A673 (cell line): ENCODE measurements at places on chromosomes 16 and 17.
A peak's percentile ranks its signal among the peaks of the same experiment; 100 is the strongest.

GRCh38 chr17:80195671-80196529 lies 24.2 kb downstream of the SGSH start:
- DNase-seq, result peak; percentile 51

GRCh38 chr17:70772761-70773160 lies 603.4 kb downstream of the KCNJ2 start:
- DNase-seq, result no peak

DNA sequence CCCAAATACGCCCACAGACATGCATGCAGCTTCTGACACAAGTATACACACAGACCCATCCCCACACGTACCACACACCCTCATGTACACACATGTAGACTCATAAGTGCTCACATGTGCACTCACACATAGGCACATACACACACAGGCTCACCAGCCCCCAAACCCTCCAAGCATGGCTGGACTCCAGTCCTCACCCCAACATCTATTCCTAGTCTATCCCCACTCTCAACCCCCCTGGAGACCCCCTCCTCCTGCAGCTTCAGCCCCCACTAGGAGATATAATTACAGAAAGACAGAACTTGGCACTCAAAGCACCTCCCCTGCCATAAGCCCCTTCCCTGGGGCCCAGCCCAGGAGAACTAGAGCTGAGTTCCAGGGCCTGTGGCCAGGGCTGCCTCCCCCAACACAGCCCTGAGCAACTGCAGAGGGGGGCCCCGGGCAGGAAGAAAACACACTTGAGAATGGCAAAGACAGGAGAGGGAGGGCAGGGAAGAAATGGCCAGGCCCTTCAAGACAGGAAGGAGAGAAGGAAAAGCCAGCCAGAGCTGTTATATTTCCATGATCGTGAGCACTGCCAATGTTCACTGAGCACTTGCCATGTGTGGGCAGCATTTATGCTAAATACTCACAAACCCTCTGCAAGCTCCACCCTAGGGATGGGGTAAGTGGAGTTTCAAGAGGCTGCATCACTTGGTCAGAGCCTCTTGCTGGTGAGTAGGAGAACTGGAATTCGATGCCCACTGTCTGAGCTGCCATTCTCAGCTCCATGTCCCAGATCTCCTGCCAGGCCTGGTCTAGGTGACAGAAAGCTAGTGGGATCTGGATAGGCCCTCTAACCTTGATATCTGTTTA lies 224.5 kb downstream of the ZNF423 start:
- peak; percentile 23 for DNase-seq

- DNase-seq, result no peak
Observed at GRCh38 chr17:81332914-81333528, 37.9 kb upstream of the SLC38A10 start.

DNA sequence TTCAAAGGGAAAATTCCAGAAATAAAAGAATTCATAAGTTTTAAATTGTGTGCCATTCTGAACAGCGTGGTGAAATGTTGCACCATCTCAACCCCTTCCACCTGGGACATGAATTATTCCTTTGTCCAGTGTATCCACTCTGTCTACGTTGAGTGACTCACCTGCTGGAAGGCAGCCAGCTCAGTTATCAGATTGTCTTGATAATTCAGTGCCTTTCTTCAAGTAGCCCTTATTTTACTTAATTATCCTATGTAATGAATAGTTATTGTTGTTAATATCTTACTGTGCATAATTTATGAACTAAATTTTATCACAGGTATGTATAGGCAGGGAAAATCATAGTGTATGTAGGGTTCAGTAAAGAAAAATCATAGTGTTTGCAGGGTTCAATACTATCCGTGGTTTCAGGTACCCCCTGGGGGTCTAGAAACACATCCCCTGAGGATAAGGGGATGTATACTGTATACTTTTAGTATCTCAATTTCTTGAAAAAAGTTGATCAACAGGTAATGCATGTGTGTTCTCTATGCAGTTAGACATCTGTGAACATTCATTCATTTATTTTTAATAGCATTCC lies 7.7 kb upstream of the PCTP start:
- DNase-seq, result no peak

- no peak for DNase-seq
Observed at GRCh38 chr16:22210854-22211253, 4.8 kb downstream of the EEF2K start.

DNA sequence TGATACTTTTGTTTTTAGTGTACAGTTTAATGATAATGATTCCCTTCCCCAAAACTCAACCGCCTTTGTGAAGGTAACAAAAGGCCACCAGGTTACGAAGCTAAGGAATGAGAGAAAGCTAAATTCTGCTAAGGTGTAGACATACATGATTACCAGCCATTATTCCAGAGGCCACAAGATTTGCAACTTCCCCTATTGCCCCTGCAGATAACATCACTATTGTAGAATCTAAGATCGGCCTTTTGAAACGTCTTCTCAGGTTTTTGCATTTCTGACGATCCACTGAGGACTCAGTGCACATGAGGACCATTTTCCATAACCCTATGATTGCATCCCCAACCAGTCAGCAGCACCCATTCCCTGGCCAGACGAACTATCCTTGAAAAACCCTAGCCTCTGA lies 33.9 kb upstream of the SNN start:
- DNase-seq, result no peak

- no peak for DNase-seq
Observed at GRCh38 chr16:14109782-14110727, 38.9 kb downstream of the MRTFB start.

DNA sequence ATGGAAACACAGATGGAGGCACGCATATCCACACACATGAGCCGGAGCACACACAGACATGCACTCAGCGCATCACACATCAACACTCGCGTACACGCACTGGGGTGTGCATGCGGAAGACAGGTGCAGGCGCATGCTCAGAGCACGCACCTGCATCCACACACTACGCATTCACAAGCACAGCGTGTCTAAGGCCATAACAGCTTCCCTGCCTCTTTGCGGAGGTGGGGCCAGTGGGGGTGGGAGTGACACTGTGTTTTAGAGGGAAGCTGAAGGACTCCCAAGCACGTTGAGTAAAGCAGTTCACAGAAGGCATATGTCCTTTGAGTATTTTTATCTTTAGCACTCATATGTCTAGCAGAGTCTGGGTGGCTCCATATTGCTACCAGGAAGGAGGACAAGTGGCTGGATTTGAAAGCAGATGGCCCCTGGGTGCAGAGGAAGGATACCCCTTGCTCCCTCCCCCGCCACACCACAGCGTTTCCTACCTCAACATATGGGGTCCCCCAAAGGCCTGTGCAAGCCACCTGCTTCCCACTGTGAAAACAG lies 68.6 kb upstream of the TOB1 start:
- no peak for DNase-seq

- DNase-seq, result no peak
Observed at GRCh38 chr17:69709441-69709840, 294.9 kb downstream of the MAP2K6 start.

DNA sequence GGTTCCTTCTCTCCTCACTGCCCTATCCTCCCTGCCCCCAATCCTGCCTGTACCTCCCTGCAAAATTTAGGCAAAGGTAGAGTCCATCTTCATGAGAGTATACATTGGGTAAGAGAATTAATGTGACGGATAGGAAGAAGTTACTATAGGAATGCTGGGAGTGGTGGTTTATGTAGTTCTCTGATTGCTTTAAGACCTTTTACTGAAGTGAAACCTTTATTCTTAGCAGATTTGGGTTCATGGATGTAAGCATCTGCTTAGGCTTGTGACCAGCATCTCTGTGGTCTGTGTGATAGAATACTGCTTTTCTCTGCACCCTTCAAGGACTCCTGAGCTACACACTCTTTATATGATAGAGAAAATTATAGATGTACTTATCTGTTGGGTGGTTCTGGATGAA lies 127.3 kb downstream of the PRKCA start:
- no peak for DNase-seq

- no peak for DNase-seq
Observed at GRCh38 chr16:11168386-11169051, 87.5 kb downstream of the SOCS1 start.

DNA sequence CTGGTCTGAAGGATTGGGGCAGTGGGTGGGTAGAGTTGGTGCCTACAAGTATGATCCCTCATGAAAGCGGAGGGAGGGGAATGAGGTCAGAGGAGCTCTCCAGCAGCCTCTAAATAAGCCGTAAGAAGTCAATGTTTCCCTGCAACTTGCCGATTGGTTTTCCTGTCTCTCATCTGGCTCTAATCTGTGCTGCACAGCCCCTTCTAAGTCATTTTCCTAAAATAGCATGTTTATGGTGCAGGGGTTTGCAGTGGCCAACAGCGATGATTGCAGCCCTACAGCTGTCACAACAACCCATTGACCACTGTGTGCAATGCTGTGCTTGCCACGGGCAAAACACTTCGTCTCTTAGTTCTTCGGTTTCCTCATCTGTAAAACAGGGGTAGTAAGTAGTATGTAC lies 189.2 kb downstream of the PRKCB start:
- no peak for DNase-seq

GRCh38 chr16:79932572-79932971 lies 332.0 kb upstream of the MAF start:
- DNase-seq, result no peak

DNA sequence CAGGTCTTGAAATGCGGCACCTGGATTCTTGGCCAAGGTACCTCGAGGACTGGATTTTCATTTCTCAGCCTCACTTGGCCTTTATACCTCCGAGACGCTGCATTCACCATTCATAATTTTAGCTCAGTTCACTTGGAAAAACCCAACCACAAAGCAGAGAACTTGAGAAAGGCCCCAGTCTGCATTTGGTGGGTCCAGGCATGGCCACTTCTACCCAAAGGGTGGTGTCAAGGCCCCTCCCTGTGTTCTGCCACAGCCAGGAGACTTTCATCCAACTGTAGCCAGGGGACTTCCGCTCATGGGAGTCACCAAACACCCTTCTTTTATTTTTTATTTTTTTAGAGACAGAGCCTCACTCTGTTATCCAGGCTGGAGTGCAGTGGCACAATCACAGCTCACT lies 14.7 kb upstream of the TVP23A start:
- no peak for DNase-seq

DNA sequence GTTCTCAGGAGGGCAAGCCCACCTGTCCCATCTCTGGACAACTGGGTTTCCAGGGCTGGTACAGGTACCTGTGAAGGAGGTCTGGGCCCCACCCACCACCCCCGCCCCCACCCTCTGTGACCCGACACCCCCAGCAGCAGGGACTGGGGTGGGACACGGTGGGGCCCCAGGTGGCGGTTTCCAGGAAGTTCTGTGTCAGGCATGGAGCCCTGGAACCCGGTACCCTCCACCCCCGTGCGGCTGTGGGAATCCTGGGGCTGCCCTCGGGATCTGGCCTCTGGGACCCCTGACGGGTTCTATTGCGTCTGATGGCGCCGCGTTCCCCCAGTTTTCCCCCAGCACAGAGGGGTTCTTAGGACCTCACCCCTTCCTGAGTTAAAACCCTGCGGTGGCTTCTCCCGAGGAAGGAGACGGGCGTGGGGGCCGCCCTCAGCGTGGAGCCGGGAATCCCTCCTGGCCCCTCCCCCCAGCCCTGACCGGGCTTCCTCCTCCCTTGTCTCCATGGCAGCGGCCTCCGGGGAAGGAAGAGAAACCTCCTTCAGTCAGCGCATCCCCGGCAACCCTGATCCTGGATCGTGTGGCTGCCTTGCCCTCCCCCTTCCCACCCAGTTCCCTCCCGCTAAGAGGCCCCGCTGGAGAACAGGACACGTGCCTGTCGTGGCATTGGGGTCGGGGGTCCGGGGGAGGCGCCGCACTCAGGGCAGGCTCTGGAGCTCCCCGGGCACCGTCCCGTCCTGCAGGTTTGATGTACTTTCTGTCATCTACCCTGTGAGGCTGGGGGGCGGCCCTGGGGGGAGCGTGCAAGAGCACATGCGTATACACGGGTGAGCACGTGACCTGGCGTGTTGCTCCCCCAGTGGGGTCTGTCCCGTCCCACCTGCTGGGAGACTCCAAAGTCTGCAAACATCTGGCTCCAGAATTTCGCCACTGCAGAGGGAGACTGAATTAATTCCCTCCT lies 30.3 kb downstream of the CACNA1H start:
- DNase-seq, result peak; percentile 72

- DNase-seq, result peak; percentile 67
Observed at GRCh38 chr17:5097101-5097834, 14.4 kb downstream of the ZNF232 start.

DNA sequence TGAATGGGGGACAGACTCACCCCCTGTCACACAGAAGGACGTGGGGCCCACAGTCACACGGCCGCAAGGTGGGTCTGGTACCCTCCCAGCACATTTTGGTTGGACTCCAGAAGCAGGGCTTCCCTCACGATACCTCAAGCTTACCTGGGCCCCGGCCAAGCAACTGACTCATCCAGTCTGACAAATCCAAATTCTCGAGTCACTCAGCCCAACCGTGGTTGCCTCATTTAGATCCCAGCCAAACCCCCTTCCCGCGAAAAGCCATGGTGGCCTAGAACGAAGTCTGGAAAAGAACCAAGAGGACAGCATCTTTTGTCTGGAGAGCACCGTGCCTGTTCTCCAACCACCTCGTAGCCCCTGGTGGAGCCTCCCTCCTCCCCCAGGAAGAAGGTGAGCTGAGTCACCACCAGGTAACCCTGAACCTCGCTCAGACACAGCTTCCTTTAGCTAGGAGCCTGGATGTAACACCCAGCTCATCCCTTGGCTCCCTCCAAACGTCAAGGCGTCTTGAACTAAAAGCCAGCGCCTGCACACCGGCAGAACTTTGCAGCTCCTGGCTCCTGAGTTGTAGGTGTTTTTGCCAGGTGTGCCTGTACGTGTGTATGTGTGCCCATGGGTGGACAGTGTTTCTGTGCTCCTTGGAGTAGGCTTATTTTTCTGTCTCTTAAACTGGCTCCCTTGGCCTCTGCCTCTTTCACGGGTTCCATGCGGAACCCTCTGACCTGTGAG lies 78.9 kb downstream of the CMIP start:
- DNase-seq, result no peak

- peak; percentile 78 for DNase-seq
Observed at GRCh38 chr17:38751808-38752307, 683 bp upstream of the PSMB3 start.

- peak; percentile 28 for DNase-seq
Observed at GRCh38 chr16:54453871-54454270, 167.3 kb upstream of the IRX3 start.

GRCh38 chr17:55233840-55234239 lies 30.9 kb upstream of the HLF start:
- DNase-seq, result no peak

- DNase-seq, result no peak
Observed at GRCh38 chr16:54780266-54780665, 150.4 kb upstream of the IRX5 start.

GRCh38 chr17:29420128-29420527 lies 30.0 kb downstream of the TAOK1 start:
- DNase-seq, result no peak

DNA sequence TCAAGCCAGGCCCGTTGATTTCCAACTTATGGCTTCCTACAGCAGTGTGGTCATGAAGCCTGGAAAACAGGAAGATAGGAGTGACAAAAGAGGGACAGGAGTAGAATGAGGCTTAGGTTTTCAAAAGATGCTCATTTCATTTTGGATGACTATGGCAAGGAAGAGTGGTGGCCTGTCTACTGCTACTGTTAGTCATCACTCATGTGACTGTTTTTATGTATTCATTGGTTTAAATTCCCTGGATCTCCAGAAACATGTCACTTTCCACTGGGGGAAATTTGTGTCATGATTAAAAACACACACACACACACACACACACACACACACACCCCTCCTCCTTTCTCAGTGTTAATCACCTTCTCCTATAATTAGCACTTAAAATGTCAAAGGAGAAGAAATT lies 1.1 kb upstream of the CYLD start:
- no peak for DNase-seq
